Thyroid gland (tissue), 4 donors: ENCODE measurements at places on chromosomes 5 and 9. TPM values are rescaled to one million over a fixed set of nuclear protein-coding genes. Genes with fewer than 3 reads are reported as not detected.

DNA sequence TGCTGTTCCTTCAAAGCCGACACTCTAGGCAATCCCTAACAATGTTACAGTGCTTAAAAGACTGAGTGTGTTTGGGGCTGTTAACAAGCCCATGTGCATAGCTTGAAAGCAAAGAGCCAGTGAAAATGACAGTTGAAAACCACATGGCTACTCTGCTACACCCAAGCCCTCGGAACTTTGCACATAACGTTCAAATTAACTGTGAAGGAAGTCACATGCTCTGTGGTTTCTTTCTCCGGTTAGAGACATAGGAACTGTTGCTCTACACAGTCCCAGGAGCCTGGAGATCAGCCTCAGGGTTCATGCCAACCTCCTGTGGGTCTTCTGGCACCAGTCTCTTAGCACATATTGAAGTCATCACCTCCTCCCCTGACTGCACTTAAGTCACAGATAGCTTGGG, 51.1 kb downstream of the C9orf152 start:
- no peak for DNase-seq
- no peaks in the 10 kb centered on the region for H3K36me3 ChIP-seq
- no peaks in the 10 kb centered on the region for H3K27me3 ChIP-seq
- H3K4me1 ChIP-seq = peaks cover 20% of the 10 kb centered on the region

DNA sequence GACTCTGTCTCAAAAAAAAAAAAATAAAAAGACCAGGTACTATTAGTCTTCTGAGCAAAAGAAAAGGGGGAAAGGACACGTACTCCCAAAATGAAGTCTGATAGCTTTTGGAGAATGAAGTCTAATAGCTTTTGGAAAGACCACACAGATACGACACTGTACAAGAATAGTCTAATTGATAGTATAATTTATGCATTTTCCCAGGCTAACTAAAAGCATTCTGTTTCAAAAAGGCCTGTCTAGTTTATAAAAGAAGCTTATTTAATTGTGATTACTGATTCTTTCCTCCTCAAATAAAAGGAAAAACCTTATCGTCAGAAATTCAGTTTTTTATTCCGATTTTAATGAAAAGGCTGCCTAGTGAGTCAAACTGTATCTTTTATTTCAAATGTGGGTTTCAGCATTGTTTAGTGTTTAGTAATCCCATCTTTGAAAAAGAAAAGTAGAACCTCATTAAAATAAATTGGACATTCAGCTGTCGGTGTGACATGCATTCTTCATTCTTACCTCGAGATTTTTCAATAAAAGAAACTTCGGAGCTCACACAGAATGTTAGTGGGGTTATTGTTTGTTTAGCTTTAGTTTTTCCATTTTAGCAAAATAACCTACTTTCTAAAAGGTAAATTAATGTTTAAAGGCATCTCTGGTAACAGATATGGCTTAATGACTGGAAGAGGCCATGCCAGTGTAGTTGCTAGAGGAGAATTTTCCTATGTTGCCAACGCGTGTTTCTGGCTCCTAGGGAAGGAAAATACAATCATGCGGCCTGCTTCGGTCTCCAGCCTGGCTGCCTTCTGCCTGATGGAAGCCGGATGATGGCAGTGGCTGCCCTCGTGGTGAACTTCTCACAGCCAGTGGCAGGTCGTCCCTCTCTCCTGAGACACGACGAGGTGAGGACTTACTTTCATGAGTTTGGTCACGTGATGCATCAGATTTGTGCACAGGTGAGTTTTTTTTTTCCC, 70.0 kb downstream of the NLN start:
- no peak overlapping the region for H3K4me3 ChIP-seq
- no peaks in the 10 kb centered on the region for H3K36me3 ChIP-seq
- DNase-seq = no peak
- no peak overlapping the region for H3K27ac ChIP-seq

GRCh38 chr5:9670371-9670770, 40.2 kb upstream of the TAS2R1 start:
- no peaks in the 10 kb centered on the region for H3K27me3 ChIP-seq
- no peaks in the 10 kb centered on the region for H3K36me3 ChIP-seq
- H3K4me3 ChIP-seq = no peak overlapping the region
- no peaks in the 10 kb centered on the region for H3K4me1 ChIP-seq
- no peak for DNase-seq

DNA sequence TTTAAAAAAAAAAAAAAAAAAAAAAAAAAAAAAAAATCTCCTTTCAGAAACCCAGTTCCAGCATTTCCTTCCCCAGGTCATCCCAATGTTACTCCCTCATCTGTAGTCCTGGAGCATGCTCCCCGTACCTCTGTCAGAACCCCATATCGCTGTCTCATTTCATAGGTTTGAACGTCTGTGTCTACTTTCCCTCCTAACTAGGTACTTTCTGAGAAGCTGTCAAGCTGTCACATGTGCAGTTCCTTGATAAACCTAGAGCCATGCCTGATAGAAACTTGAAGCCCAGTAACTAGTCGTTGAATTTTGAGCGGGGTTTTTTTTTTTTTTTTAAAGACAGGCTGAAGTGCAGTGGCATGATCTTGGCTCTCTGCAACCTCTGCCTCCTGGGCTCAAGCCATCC, 15.6 kb downstream of the EXOSC3 start:
- no peaks in the 10 kb centered on the region for H3K27me3 ChIP-seq
- no peak overlapping the region for H3K4me3 ChIP-seq
- H3K4me1 ChIP-seq = no peaks in the 10 kb centered on the region
- DNase-seq = no peak
- no peaks in the 10 kb centered on the region for H3K36me3 ChIP-seq

DNA sequence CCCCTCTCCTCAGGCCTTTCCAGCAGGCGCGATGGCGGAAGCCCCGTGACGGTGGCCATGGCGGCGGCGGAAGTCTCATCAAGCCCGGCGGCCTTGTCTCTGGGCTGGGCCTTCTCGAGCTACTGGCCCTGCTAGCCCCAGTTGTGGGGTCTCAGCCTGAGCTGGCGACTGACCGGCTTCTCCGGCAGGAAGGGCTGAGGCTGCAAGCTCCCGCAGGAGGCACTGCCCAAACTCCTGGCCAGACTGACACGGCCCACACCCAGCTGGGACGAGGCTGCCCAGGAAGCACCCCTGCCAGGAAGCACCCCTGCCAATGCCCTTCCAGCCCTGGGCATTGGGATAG, 88.5 kb upstream of the ANKH start:
- DNase-seq = no peak
- H3K4me1 ChIP-seq = no peaks in the 10 kb centered on the region
- no peaks in the 10 kb centered on the region for H3K36me3 ChIP-seq
- H3K4me3 ChIP-seq = no peak overlapping the region

- H3K4me1 ChIP-seq = peaks cover 24% of the 10 kb centered on the region
- no peaks in the 10 kb centered on the region for H3K27me3 ChIP-seq
- DNase-seq = no peak
- H3K36me3 ChIP-seq = no peaks in the 10 kb centered on the region
- H3K27ac ChIP-seq = no peak overlapping the region
- H3K4me3 ChIP-seq = no peak overlapping the region
Measured at GRCh38 chr9:71755230-71755629, 13.1 kb downstream of the CEMIP2 start.

GRCh38 chr9:99370376-99370775, 148.3 kb downstream of the SEC61B start:
- no peak overlapping the region for H3K4me3 ChIP-seq
- no peak overlapping the region for H3K27ac ChIP-seq
- H3K4me1 ChIP-seq = no peaks in the 10 kb centered on the region
- no peak for DNase-seq
- no peaks in the 10 kb centered on the region for H3K36me3 ChIP-seq

Gene ADGRV1
- 155 TPM for total RNA-seq
